ENCODE measurements at places on chromosomes 2 and 18.

DNA sequence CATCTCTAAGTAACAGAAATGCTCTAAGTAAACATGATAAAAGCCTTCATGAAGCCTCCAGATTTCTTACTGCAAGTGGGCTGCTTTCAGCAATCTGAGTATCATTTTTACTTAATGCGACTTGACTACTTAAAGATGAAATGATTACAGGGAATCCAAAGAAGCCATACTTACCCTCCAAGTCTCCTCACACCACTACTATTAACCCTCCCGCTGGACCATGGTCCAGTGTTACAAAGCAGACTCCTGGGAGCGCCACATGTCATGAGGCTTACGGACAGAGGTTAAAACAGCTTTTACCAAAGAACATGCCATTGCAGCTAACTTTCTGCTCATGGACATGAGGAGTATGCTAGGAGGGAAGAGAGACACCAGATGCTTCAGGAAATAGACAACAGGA lies 46.4 kb downstream of the LPIN2 start:
- DNase-seq, result no peak

- no peak for DNase-seq
These were observed 40.0 kb upstream of the MCM6 start for GRCh38 chr2:135916207-135916606.

DNA sequence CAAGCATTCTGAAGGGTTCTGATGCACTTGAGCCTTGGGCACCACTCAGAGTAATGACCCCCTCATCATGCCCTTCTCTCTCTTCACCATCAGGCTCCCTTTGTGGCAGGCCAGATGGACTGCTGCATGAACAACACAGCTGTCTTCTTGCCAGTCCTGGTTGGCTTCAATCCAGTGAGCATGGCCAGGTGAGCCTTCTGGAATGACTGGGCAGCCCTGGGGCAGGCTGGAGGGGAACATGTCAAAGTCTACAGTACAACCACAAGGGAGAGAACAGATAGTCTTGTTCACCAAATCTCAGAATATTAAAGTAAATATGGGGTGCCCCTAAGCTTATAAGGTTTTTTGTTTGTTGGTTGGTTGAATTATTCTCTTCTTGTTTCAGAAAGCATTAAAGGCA lies 4.4 kb downstream of the GCKR start:
- DNase-seq, result no peak

GRCh38 chr2:70983506-70984227 lies 5.2 kb downstream of the ANKRD53 start:
- no peak for DNase-seq

DNA sequence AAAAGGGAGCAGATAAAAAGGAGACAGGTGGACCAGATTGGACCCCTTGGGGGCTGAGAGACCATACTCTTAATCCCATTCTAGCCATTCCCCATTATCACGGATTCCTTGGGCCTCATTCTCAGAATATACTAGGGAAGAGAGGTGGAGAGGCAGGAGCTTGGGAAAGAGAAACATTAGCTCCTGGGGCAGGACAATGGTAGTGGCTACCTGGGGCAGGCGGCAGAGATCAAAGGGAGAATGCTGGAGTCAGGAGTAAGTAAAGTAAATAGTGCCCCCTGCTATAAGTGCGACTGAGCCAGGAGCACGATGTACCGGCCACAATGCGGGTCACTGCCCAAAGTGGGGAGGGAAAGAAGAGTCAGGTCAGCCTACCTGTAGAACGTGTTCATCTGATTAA lies 20.4 kb upstream of the IHH start:
- DNase-seq, result no peak

DNA sequence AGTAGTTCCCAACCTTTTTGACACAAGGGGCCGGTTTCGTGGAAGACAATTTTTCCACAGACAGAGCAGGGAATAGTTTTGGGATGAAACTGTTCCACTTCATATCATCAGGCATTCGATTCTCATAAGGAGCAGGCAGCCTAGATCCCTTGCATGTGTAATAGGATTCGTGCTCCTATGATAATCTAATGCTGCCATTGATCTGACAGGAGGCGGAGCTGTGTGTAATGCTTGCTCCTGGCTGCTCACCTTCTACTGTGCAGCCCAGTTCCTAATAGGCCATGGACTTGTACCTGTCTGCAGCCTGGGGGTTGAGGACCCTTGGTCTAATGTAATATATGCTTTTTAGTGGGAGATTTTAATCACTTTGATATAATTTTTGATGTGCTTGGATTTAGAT lies 188.7 kb upstream of the KLHL14 start:
- DNase-seq, result no peak

DNA sequence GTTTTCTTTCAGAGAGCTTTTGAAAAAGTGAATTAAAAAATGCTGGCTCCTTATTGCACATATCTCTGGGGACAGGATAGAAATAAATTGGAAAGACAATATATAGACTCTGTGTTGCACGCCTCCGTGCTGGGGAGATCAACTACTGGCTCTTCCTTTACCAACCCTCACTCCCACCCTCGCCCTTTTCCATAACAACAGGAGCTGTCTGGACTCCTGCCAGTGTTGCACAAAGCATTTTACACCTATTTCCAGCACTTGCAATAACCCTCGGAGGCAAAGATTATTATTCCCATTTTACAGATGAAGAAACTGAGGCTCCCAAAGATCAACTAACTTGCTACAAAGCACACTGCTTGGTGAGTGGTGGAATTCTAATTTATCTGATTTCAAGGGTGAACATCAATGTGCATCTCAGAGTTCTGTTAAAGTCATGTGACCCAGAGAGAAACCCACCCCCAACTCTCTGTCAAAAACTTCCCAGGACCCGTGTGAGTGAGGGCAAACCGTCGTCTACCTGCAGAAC lies 4.2 kb downstream of the CREG2 start:
- no peak for DNase-seq

- DNase-seq, result no peak
These were observed 13.8 kb downstream of the MLPH start for GRCh38 chr2:237500681-237501424.

DNA sequence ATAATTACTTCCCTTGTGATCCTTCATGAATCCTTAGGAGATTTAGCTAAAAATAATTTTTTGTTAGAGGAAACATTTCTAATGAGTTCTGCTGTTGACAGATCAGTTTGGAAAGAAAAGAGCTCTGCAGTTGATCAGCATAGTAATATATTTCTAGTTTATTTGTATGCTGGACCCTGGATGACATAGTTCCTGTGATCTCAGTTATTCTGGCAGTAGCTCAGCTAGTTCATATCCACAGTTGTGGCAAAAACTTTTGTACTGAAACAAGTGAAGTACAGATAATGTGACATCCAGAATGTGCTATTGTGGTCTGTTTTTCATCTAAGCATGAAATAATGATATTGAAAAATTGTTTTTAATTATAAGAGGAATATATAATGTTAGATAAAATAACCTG lies 33.7 kb downstream of the ABI2 start:
- DNase-seq, result no peak

GRCh38 chr2:18336975-18337374 lies 223.5 kb downstream of the RDH14 start:
- DNase-seq, result no peak

- no peak for DNase-seq
These were observed 154.6 kb downstream of the WDSUB1 start for GRCh38 chr2:159131914-159132281.

DNA sequence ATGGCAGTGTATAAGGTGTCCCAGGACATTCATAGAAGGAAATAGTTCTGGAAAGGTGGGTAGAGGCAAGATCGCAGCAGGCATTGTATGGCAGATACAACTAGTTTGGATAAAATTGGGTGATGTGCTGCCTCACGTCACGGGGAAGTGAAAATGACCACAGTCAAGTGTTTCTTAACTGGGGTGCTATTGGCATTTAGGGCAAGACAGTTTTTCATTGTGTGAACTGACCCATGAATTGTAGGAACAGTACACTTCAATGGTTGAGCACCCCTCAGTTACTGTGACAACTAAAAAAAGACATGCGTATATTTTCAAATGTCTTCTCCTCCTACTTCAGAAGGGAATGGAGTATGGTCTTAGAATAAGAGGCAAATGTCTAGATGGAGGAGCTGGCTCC lies 22.3 kb upstream of the CYRIA start:
- DNase-seq, result no peak
